Mesenteric fat pad (tissue), 1 donor: ENCODE measurements at places on chromosomes 7 and 10. TPM values are rescaled to one million over a fixed set of nuclear protein-coding genes. Genes with fewer than 3 reads are reported as not detected.
A peak's percentile ranks its signal among the peaks of the same experiment; 100 is the strongest.

DNA sequence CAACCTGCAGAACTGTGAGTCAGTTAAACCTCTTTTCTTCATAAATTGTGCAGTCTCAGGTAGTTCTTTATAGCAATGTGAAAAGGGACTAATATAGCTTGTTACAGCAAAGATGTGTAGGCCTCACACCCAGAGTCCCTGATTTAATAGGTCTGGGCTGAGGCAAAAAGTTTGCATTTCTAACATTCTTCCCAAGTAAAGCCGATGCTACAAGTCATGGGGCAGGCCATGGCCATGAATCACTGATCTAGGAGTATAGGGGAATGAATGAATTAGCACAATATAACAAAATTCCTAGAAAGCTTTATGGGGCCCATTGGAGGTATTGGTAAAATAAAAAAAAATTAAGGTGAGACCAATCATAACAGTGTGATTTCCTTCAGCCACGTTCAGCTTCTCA, 11.5 kb upstream of the AASS start:
- no peak for DNase-seq

DNA sequence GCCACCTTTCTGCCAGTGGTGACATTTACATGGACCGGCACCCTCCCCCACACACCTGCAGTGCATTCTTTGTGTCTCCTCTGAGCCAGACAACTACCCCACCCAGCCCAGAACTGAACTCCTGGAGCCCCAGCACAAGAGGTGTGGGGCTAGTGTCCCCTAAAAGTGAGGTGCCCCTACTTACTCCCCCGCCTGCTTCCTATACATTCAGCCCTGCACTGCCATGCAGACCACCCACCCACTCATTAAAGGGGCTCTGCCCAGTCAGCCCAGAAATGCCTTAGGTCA, 1.9 kb downstream of the SAP25 start:
- DNase-seq, result no peak

- no peak for DNase-seq
Measured at GRCh38 chr10:113890769-113891168, 36.3 kb downstream of the NHLRC2 start.

MRLN gene
- not detected for total RNA-seq

SH2D4B gene
- total RNA-seq, result 0.35 TPM

DNA sequence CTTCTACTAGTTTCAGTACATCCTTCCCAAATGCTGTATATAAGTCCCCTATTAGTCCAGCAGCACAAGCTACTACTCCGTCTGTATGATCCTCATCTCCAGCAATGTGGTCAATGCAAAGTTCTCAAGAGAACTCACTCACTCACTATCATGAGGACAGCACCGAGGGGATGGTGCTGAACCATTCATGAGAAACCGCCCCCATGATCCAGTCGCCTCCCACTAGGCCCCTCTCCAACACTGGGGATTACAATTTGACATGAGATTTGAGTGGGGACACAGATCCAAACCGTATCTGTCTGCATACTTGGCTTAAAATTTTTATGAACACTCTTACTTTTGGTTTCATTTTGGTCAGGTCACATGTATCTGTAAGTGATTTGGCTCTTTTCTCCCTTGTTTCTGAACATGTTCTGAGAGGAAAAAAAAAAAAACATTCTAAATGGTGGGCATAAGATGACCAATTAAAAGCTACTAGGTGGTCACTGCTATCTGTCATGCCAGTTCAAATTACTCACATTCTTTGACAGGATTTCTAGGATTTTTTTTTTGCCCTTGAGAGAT, 60.1 kb downstream of the ZNF783 start:
- no peak for DNase-seq

DNA sequence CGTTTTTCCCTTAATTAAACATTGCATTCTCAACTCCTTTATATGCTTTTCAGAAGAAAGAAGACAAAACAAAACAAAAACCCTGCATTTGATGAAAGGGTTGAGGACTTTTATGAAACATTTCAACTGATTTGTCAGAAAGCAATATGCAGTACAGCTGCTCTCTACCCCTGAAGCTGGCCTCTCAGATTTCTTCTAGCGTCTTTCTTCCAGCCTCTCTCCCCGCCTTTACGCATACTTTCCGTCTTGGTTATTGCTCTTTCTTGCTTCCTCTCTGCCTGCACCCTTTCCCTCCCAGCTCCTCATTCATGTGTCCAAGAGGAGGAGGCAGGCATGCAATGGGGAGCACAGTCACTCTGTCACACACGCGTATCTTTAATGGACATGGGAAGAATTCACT, 91.0 kb upstream of the COL1A2 start:
- DNase-seq, result no peak

- peak; percentile 87 for DNase-seq
Measured at GRCh38 chr7:45574669-45575500, 717 bp downstream of the ADCY1 start.

GRCh38 chr7:6228361-6229229, 43.8 kb downstream of the CYTH3 start:
- DNase-seq, result no peak

GRCh38 chr10:76491216-76491615, 1059.8 kb downstream of the LRMDA start:
- DNase-seq, result no peak

DNA sequence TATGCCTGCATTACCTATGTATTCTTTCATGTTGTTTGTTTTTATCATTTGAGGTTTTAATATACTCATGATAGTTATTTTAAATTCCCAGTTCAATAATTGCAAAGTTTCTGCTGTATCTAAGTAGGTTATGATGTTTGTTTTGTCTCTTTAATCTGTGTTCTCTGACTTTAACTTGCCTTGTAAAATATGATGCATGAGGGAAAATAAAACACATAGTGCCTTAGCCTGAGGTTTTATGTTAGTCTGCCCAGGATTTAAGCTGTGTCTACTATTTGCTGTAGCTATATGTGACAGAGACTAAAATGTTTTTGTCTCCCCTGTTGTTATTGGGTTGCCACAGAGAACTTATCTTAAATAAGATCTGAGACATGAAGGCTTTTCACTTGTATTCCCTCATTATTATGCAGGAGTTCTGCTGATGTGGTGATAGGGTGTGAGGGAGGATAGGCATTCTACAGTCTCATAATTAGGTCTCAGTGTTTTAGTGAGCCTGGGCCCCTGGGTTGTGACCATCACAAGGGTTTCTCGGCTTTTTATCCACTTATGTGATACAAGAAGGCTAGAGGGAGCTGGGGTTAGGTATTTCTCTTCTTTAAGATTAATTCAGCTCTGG, 582.5 kb downstream of the CNTNAP2 start:
- DNase-seq, result no peak

NT5C2 gene
- 56.5 TPM for total RNA-seq

ZNF727 gene
- 4.1 TPM for total RNA-seq

FAM180A gene
- 4.8 TPM for total RNA-seq

GRCh38 chr7:98210513-98211220, 572 bp upstream of the BHLHA15 start:
- DNase-seq, result peak; percentile 81

DNA sequence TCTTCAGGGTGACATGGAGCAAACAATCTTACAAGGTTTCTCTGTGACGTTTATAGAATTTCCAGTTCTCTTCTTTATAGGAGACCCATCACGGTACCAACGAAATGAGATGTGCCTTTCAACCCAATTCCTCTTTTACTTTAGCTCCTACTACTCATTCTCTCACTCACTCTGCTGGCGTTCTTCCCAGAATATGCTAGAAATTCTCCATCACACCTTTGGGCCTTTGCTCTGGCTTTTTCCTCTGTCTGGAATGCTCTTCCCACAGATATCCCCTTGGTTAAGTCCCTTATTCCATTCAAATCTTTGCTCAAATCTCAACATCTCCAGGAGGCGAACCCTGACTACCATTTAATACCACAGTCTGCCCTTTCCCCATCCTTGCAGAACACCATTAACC, 39.0 kb downstream of the SEMA3C start:
- no peak for DNase-seq

- no peak for DNase-seq
Measured at GRCh38 chr7:38478404-38478803, 152.8 kb downstream of the AMPH start.

GIMAP2 gene
- 12.5 TPM for total RNA-seq

DNA sequence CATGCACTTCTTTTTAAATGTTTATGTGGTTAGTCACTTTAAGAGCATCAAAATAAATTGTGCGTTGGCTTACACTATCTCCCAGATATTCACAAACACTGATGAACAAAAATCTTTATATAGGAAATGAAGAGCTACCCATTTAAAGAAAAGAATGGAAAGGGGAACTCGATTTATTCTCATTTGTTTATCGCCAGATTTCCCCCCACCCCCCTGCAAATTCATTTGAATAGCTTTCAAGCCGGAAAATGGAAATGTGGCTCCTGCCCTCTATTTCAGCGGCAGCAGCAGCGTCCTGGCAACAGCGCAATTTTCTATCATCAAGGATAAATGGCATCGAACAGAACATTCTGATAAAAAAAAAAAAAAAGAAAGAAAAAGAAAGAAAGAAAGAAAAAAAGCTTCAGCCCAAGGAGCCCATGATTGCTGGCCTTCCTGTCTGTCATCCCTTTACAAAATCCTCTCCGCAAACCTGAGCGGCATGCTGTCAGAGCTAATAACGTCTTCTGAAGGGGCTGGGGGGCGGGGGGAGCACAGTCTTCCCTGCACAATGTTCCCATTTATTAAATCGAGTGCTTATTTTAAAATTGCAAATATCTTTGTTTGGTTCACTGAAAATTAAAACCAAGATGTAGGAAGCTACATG, 13.7 kb upstream of the DLX6 start:
- no peak for DNase-seq

DNA sequence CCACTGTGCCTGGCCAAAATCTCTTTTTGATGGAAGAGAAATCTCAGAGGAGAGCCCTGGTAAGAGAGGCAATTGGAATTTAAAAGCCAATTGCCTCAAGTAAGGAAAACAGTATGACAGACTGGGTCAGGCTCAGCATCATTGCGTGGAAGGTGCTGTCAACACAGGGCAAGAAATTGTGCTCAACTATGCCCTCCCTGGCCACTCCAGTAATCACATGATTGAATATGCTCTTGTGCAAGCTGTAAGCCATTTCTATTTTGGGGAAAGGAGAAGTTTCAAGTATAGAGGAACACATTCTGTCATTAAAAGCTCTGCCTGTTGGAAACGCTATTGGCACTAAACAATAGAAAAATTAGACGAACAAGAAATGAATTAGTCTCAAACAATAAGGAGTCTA, 1127.7 kb downstream of the REEP3 start:
- DNase-seq, result no peak

SLC16A9 gene
- total RNA-seq, result 0.06 TPM

GRCh38 chr10:44477046-44477425, 92.1 kb upstream of the CXCL12 start:
- no peak for DNase-seq

DNA sequence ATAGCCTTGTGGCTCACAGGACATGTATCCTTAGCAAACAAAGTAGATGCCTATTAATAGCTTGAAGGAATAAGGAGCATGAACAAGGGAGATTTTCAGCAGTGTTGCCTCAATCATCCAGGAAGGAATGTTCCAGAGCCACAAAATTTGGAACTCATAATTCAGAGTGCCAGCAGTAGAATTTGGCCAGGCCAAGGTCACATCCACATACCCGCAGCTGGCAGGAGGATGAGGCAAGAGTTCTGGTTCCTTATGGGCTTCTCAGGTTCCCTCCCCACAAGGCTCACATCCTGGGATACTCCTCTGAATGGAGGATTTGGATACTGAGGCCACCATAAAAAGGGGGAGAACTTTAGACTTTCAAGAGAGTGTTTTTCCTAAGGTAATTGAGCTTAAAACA, 45.8 kb downstream of the SUFU start:
- DNase-seq, result no peak

GRCh38 chr7:22802426-22802825, 20.2 kb downstream of the TOMM7 start:
- no peak for DNase-seq

- DNase-seq, result no peak
Measured at GRCh38 chr7:127896659-127897058, 134.6 kb downstream of the LRRC4 start.

DNA sequence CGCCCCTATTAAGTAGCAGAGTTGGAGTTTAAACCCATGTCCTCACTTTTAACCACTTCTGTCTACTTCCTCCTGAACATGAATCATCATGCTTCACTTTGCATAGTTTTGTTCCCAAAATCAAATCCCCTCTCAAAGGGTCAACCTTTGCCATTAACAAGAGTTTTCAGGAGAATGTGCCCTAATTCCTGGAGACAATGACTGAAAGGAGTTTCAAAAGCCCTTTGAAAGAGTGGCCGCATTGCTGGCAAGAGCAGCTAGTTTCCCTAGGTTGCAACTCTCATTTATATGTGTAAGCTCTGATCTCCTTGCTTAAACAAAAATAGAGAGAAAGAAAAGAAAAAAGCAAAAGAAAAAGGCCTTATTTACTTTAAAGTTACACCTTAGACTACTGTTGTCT, 9.2 kb downstream of the LGI1 start:
- no peak for DNase-seq

DNA sequence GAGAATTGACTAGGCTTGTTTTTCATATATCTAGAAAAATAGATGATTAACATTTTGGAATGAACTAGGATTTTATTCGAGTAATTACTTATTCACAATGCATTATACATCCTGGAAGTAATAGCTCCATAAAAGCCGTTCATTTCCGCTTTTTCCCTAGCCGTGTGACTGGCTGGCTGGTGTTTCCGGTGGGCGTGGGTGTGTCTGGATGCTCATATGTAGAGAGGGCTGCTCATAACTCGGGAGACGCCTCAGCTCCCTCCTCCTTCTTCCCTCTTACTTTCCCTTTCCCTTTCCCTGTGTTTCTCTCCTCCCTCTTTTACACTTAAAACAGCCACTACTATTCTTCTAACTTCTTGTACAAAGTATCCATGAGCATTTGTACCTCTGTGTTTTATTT, 187.7 kb upstream of the VSTM2A start:
- no peak for DNase-seq

DNA sequence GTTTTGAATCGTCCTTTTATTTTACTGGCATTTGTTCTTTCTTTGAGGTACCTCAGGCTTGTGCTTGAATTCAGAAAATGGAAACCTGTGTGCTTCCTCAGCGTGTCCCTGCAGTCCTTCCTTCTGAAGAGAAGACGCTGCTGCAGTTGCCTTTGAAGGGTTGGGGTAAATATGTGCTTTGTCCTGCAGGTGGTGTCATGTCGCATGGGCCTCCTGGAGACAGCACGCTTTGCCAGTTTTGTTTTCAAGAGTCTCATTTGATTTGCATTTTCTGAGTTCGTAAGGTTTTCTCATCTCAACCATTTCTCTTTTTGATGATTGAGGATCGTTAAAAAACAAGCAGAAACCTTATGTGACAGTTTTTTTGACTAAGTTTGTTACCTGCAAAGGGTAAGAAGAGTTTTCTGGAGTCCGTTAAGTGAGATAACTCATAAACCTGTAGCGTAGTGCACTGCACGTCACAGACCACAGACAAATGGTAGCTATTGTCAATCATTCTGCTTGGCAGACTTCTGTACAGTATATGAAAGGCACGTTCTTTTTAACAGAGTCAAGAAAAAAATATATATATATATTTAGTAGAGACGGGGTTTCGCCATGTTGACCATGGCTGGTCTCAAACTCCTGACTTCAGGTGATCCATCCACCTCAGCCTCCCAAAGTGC, 57.0 kb downstream of the CDC123 start:
- peak; percentile 2 for DNase-seq
